Breast epithelium (tissue), 4 donors: ENCODE measurements at places on chromosomes 7 and 10. TPM values are rescaled to one million over a fixed set of nuclear protein-coding genes. Genes with fewer than 3 reads are reported as not detected.

Gene SCRN1
- 32.0 TPM for total RNA-seq

Gene TSPAN13
- 10.2 TPM for total RNA-seq

Gene TEX36
- total RNA-seq: not detected

- no peak for DNase-seq
- H3K4me1 ChIP-seq: no peaks in the 10 kb centered on the region
- H3K4me3 ChIP-seq: no peak overlapping the region
- no peaks in the 10 kb centered on the region for H3K36me3 ChIP-seq
- H3K27me3 ChIP-seq: no peaks in the 10 kb centered on the region
- no peak overlapping the region for H3K27ac ChIP-seq
Observed at GRCh38 chr7:125848157-125848556, 918.5 kb upstream of the POT1 start.

DNA sequence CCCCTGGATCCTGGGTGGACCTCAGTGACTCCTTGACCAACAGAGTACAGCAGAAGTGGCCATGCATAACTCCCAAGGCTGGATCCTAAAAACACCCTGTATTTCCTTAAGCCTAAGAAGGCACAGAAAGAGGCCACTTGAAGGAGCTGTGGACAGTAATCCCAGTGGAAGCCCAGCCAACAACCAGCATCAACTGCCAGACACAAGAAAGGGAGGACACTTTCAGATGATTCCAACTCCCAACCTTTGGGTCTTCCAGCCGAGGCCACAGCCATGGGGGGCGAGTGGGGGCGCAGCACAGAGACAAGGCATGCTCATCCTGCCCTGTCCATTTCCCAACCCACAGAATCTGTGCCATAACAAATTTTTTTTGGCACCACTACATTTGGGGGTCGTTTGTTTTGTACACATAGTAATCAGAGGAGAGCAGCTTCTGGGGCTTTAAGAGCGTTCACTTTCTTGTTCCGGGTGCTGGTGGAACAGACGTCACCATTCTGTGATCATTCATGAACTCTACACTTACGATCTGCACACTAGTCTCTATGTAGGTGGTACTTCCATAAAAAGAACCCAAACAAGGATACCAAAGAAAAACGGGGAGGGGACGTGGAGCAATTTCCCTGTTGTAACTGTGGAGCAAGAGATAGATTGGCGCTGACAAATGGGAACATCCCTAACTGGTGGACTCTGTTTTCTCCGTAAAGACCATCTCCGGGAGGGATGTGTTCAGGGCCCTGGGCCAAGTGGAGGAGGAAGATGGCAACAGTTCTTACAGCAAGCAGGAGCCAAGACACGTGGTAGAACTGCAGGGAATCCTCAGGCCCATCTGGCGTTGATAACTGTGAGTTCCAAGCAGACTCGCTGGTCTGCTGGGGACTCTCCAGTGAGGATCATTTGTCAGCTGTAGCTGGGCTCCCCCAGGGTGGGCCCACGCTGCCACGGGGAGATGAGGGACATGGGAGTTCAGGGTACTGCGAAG lies 6.0 kb upstream of the SLC29A3 start:
- peak overlapping the region; percentile 73 for H3K27ac ChIP-seq
- no peaks in the 10 kb centered on the region for H3K27me3 ChIP-seq
- H3K4me3 ChIP-seq: peak overlapping the region; percentile 22
- no peaks in the 10 kb centered on the region for H3K36me3 ChIP-seq
- H3K4me1 ChIP-seq: no peaks in the 10 kb centered on the region

- DNase-seq: no peak
- no peak overlapping the region for H3K4me3 ChIP-seq
- H3K36me3 ChIP-seq: no peaks in the 10 kb centered on the region
- H3K27me3 ChIP-seq: no peaks in the 10 kb centered on the region
Observed at GRCh38 chr7:47444376-47445098, 137.4 kb downstream of the TNS3 start.
